Heart right ventricle (tissue), 16 donors: ENCODE measurements at places on chromosomes 5 and 9.
A peak's percentile ranks its signal among the peaks of the same experiment; 100 is the strongest.

DNA sequence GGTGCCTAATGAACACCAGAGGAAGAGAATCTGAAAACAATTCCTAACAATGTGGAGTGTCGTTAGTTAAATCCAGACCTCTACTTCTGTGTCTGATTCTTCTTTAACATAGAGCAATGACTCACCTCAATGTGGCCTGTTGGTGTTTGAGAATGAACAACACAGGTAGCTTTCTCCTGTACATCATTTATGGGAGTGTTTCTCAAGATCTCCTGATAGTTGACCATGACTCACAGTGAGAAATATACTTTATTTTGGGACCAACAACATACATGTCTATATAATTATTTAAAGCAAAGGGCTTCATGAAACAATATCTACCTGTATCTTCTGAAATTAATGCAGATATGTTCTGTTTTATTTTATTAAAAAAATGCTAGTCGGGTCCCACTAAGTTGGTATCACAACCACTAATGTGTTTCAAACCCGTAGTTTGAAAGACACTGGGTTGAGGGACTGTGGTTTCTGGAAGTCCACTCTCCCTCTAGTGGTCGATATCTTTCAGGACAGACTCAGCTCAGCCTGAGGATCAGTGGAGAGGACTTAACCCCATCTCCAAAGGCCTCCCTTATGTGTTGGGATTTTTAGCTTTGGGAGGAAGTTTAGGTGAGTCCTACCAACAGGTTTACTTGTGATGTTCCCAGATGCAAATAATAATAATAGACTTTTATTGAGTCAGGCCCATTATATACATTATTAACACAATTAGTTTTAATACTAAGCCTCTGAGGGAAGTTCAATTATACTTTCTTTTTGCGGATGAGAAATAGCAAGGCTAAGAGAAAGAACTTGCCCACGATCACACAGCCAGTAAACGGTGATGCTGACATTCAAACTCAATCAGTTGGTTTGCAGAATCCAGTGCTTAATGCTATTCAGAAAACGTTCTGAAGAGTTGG lies 70.0 kb upstream of the KLF9 start:
- no peak for DNase-seq

- DNase-seq = no peak
Observed at GRCh38 chr5:143605403-143606005, 202.0 kb upstream of the NR3C1 start.

GRCh38 chr9:114021578-114021977 lies 56.5 kb downstream of the AMBP start:
- DNase-seq = no peak

- peak; percentile 24 for DNase-seq
Observed at GRCh38 chr9:14058325-14058688, 255.6 kb downstream of the NFIB start.

GRCh38 chr5:68376935-68377334 lies 161.4 kb downstream of the PIK3R1 start:
- no peak for DNase-seq

GRCh38 chr5:77168161-77168878 lies 42.2 kb upstream of the PDE8B start:
- peak; percentile 64 for DNase-seq

DNA sequence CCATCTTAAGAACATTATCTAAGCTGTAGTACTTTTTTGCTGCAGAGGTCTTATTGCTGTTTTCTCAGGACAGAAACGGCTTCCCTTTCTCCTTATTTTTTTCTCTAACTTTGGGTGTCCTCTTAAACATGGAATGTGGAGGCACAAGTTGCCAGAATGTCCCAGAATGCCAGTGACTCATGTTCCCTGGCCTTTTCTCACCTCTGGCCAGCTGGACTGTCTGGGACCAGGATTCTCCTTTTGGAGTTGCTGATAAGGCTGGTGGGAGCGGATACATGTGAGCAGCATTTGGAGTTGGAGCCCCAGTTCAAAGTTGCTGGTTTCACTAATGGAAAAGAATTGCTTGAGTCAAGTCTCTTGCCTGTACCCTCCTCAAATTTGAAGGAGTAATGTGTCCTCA lies 112.8 kb downstream of the ARHGAP26 start:
- DNase-seq = peak; percentile 56

GRCh38 chr5:151199581-151200185 lies 24.2 kb downstream of the CCDC69 start:
- no peak for DNase-seq

GRCh38 chr5:140591747-140592372 lies 27.2 kb downstream of the SLC35A4 start:
- no peak for DNase-seq

DNA sequence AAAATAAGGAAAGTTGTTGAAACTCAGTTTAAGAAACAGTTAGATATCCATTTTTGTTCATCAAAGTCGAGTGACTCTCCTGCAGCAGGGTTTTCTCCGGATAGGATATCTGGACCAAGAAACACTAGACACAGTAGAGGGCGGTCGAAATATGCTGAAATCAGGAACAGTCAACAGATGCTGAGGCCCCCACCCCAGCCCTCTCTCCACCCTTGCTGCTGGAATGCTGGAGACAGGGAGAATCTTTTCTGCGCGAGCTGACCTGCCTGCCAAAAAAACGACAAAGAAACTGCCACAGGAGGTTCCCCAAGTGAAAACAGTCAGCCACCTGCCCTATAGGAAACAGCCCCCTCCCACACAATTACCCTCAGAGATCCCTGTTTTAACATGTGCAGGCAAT lies 4.3 kb upstream of the IL13 start:
- DNase-seq = no peak

DNA sequence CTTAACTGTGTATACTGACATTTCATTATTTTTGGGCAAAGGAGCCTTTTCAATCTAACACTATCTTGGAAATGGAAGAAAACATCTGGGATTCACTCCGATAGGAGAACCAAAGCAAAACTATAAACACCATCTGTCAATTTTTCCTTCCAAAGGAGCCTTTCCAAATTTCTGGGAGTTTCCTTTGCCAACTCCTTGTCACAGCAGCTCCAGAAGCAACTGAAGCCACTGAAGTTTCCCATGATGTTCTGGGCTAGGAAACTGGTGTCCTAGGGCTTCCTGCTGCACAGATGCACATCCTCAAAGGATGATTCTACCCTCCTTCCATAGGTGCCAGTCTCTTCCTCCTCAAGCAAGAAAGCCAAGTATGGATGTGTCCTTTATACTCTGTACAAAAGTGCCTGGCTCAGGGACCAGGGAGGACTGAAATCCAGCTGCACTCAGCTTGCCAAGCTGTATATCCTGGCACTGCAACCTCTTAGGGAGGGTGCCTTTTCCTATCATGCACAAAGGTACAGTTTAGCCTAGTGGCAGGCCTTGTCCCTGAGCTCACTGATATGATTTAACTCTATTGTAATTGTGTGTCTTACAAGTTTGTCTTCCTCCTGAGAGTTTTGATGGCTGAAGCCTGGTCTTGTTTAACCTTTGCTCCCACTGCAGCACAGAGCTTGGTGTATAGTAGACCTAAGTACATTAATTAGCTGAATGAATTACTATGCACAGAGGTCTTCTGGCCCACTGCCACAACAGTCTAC lies 8.4 kb upstream of the UBAP1 start:
- peak; percentile 17 for DNase-seq

DNA sequence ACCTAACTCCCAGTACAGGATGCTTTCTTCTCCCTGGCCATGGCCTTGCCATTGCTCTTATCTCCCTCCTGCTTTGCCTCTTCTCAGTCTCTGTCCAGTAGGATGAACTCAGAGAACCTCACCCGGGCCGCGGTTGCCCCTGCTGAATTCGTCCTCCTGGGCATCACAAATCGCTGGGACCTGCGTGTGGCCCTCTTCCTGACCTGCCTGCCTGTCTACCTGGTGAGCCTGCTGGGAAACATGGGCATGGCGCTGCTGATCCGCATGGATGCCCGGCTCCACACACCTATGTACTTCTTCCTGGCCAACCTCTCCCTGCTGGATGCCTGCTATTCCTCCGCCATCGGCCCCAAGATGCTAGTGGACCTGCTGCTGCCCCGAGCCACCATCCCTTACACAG lies at the start of gene OR5C1:
Gene OR5C1, plus strand, starts transcription at position 103 of the 400 bp plus-strand sequence. Its CDS starts 0 bp downstream, at position 103.
- DNase-seq = no peak

GRCh38 chr9:120705174-120705573 lies 9.1 kb downstream of the MEGF9 start:
- no peak for DNase-seq

DNA sequence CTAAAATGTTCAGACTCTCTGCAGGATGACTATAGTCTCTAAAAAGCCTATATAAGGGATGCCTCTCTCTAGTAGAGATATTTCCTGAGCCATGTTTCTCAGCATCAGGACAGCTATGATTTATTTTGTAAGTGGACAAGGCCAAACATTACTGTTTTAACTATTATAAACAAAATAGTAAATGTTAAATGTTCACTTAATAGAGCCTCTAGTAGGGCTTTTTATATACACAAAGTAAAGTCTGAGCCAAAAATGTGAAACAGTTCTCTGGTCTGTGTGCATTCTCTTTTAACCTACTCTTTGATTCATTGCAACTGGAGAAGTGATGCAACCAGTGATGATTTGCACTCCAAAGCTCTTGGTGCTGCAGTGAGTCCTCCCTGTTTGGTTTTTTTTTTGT lies 220.5 kb downstream of the GDNF start:
- no peak for DNase-seq

DNA sequence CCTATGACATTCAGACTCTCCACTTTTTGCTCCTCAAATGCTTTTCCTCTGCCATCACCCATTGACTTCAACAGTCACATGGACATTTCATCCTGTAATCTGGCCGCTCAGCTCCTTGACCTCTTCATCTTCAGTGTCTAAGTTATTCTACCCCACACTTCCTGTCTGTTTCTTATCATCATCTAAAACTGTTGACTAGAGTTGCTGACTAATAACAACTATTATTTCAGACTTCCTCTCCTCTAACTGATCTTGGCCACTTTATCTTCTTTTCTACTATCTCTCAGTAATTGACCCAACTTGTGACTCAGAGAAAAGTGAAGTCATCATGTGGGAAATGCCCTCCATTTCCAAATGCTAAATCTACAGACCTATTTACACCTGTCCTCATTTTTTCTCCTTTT lies 254.7 kb upstream of the TRPC7 start:
- DNase-seq = no peak

DNA sequence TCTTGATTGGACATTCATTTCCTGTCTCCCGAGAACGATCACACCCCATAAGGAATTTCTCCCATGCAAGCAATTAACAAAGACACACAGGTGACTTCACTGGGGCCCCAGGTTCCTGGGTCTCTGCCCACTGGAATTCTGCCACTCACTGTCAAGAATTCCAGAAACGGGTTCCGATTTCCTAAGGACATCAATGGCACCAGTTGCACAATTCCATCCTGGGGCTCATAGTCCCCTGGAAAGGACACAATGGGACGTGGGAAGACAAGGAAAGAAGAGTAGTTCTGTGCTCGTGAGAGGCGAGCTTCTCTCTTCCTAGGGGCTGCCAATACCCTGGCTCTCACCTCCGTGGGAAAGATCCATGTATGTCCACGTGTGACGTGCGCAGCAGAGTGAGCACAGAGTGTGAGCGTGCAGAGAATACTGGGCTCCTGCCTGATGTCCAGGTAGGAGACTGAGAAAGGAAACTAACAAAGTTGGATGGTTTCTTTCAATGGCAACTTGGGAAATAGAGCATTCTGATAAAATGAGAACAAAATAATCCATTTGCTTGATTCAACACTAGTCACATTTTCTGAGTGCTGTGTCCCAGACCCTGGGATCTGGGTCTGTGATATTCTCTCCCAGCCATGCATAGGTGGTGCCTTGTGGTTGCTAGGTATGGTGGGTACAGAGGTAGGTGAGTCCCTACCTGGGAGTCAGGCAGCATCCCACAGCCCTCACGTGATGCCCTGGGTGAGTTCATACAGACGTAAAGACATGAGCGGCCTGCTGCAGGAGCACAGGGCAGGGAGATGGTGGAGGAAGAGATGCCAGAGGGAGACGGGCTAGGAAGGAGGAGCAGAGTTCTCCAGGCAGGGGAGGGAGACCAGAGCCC lies 159.8 kb downstream of the COL23A1 start:
- no peak for DNase-seq

- no peak for DNase-seq
Observed at GRCh38 chr9:107755246-107755645, 265.7 kb upstream of the KLF4 start.

DNA sequence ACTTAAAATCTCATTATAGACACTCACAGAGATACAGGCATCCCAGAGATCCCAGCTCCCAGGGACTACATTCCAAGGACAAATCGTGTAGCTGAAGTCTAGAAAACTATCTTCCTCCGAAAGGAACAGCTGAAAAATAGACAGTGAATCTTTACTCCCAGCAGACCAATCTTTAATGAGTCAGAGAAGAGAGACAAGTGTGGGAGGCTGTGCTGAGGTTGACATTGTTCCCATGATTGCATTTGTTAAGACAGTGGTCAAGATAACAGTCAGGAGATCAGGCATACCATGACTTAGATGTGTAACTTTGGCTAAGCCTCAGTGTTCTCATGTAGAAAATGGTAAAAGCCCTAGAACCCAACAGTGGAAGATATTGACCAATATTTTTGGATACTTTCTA lies 120.7 kb downstream of the PAPPA start:
- no peak for DNase-seq

DNA sequence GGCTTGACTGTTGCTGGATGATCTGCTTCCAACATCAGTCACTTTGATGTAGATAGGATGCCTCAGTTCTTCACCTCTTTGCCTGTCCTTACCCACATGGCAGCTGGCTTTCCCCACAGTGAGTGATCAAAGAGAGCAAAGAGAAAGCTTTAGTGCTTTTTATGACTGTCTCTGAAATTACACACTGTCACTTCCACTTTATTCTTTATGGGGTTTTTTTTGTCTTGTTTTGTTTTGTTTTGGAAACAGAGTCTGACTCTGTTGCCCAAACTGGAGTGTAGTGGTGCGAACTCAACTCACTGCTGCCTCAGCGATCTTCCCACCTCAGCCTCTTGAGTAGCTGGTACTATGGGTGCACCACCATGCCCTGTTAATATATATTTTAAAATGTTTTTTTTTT lies 32.4 kb upstream of the C5orf24 start:
- DNase-seq = no peak

- DNase-seq = no peak
Observed at GRCh38 chr5:31939151-31939550, 235.0 kb downstream of the GOLPH3 start.
